ENCODE measurements at places on chromosomes 3 and 15.

DNA sequence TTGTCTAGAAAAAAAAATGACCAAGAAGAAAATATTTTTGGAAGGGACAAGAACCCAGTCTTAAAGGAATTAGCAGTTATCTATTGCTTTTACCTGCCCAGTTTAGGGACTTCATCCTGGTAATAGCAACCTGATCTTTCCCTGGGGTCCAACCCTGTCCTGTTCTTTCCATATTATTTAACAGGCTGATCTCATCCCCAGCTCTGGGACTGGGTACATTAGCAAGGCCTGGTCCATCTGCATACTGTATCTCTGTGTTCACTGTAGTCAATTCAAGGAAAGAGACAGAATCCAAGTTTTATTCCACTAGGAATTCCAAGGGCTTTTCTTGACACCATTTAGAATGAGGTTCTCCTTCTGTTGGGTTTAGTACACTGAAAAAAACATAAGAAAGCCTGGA lies 191.7 kb upstream of the GADL1 start:
- no peak for ATAC-seq

DNA sequence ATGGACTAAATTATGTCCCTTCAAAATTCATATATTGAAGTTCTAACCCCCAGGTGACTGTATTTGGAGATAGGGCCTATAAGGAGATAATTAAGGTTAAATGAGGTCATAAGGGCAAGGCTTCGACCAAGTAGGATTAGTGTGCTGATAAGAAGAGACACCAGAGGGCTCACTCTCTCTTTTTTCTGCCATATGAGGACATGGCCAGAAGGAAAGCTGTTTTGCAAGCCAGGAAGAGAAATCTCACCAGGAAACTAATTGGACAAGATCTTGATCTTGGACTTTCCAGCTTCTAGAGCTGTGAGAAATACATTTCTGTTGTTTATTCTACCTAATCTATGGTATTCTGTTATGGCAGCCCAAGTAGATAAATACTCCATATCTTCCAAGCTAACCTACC lies 503.6 kb upstream of the NAALADL2 start:
- no peak for ATAC-seq

DNA sequence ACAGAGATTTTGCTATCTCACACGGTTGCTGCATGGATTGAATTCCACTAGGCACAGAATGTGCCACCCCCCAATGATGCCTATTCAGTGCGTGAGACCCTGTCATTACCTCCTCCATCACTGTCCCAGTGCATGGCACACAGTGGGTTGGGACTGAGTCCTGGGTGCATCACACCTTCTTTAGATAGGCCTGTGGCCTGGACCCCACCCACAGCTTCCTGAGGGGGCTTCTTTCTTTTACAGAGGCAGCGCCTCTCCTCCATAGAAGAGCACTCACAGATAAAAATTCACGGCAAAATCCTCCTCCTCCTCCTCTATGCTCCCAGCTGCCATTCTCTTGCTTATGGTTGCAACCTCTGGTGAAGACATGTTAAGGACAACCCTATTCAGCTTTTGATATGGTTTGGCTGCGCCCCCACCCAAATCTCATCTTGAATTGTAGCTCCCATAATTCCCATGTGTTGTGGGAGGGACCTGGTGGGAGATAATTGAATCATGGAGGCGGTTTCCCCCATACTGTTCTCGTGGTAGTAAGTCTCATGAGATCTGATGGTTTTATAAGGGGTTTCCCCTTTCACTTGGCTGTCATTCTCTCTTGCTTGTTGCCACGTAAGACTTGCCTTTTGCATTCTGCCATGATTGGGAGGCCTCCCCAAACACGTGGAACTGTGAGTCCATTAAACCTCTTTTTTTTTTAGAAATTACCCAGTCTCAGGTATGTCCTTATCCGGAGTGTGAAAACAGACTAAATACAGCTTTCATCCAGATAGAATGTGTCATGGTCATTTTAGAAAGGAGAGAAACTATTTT lies 147.6 kb downstream of the KLF13 start:
- peak; percentile 67 for ATAC-seq

DNA sequence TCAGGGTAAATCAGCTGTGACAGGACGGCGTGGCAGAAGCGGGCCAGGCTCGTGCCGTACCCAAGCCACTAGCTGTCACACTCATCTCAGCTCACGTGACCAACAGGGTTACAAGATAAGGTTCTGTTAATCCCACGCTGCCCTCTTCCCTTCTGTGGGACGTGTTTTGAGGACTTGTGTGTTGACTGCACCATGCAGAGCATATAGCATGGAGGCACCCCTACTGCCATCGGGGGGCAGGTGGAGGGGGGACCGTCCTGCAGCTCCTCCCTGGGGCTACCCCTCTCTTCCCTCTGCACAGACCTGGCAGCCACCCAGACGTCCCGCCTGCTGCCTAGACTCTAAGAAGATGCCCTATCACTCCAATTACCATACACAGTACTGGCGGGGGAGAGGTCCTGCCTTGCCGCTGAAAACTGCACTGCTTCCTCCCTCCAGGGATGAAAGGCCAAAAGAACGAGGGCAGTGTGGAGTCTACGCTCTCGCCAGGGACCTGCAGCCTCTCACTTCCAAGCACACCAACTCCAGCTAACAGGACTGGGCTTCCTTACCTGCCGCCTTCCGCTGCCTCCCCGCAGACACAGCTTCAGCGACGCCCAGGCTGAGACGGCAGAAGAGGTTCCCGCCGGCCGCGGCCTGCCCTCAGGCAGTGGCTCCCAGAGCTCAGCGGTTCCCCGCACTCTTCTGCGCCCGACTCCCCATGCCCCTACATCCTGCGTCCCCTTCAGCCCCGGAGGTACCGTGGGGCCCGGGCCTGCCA lies at the start of gene TNK2:
TNK2 (minus strand) TSS at position 618 of the 760 bp plus-strand sequence. CDS start 19,963 bp downstream, outside the sequence.
- peak; percentile 32 for ATAC-seq

- ATAC-seq = no peak
Observed at GRCh38 chr3:60728006-60728405, 523.2 kb downstream of the FHIT start.

GRCh38 chr3:37862219-37862902 lies 681 bp downstream of the CTDSPL start:
- ATAC-seq = peak; percentile 28

DNA sequence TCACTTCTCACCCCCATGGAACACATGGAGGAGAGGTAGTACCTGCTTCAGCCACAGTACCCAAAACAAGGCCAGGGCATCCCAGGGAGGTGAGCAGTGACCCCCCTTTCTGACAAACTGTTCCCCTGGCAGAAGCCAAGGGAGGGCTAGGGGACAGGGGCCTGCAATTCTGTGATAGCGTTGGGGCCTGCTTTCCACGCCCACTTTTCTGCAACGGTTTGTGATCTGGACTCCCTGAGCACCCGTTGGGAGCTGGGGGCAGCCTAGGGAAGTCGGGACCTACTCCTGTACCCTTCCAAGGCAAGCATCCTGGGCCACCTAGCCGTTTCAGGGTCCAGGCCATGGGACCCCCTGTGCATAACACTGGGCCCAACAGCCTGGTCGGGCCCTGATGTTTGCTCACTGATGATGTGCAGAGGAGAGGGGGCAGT lies 996 bp upstream of the DNAJA4 start:
- no peak for ATAC-seq
